ENCODE measurements at places on chromosomes 16 and 17.

- DNase-seq: no peak
Measured at GRCh38 chr16:68909099-68909733, 65.9 kb downstream of the TANGO6 start.

GRCh38 chr16:361872-362701 is 8.3 kb downstream of the MRPL28 start:
- DNase-seq: peak; percentile 29

GRCh38 chr17:30819971-30820705 is 4.4 kb downstream of the CRLF3 start:
- DNase-seq: no peak

GRCh38 chr17:82810644-82811430 is 29.0 kb downstream of the ZNF750 start:
- no peak for DNase-seq

Data from amygdala (tissue), 56 donors.